CMK (cell line): ENCODE measurements at places on chromosomes 5 and 9.

- DNase-seq, result no peak
Measured at GRCh38 chr5:42767491-42768105, 11.0 kb downstream of the CCDC152 start.

- DNase-seq, result no peak
Measured at GRCh38 chr9:81915801-81916505, 12.3 kb upstream of the SPATA31D4 start.

DNA sequence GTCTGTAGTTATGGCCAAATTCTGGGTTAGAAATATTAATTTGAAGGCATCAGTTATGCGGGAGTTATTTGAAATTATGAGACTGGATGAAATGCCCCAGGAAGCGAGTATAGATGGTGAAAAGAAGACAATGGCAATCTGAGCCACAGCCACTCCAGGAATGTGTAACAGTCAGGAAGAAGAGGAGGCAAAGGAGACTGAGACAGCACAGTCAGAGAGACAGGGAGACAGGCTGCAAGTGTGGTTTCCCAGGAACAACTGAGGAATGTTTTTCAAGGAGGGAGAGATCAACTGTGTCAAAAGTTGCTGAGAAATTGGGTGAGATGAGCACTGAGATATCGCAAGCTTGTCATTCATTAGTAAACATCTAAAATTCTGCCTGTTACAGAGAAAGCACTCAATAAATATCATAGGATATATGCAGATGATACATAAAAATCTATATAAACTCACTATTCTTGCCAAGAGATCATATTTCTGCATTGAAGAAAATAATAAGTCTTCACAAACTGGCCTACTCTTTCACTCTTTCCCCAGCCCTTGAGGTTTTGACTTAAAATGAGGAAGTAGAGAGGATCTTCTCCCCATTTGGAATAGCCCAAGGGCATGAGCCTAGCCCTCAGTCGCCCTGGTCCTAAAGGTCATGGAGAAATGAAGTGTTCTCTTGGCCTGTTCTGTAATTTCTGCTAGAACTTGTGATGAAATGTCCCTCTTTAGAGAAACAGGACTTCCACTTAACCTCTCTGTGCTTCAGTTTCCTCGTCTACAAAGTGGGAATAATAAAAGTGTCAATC is 48.5 kb upstream of the RLN1 start:
- DNase-seq, result no peak

DNA sequence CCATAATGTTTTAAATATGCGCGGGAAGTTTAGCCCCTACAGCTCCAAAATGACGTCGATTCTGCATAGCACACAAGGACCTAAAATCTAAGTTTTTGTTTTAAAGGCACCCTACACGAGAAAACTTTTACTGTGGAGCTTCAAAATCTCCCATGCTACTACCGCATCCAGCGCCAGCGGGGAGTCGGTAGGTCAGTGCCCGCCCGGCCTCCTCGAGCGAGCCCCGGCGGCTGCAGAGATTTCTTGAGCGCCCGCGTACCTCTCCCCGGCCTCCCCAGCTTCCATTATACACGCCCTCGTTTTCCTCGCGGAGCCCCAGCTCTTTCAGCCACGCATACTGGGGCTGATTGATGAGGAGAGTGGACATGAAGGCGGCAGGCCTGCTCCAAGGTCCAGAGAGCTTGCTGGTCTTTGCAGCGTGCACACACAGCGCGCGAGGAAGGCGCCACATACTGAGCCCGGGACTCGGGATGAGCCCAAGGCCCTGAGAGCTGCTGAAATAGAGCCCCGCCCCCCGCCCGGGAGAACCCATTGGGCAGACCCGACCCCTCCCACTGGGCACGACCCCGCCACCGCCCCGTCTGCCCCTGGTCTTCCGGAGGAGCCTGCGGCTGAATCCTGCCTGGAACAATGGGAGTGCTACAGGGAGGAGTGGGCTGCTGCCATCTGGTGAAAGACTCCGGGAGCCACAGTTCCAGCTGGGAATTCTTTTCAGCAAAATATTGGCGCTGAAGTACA is at the start of gene ALDH7A1:
ALDH7A1 (minus strand) TSS at position 472 of the 738 bp plus-strand sequence; CDS start at position 451, 21 bp downstream.
- peak; percentile 43 for DNase-seq

DNA sequence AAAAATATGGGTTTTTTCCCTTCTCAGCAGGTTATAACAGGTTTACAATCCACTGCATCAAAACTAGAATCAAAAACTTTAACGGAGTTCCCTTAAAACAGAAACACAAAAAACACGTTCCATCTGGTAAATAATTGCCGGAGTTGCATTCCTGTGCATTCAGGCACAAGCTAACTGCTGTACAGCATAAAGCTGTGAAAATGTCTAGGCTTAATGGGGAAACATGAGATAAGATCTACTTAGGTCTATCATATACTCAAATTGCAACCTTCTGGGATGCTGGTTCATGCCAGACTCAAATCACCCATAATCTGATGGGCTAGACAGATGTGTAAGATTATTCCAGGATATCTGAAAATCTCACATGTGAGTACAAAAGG is 265.3 kb downstream of the DOCK8 start:
- no peak for DNase-seq

- no peak for DNase-seq
Measured at GRCh38 chr9:33024126-33024965, 727 bp upstream of the DNAJA1 start.

DNA sequence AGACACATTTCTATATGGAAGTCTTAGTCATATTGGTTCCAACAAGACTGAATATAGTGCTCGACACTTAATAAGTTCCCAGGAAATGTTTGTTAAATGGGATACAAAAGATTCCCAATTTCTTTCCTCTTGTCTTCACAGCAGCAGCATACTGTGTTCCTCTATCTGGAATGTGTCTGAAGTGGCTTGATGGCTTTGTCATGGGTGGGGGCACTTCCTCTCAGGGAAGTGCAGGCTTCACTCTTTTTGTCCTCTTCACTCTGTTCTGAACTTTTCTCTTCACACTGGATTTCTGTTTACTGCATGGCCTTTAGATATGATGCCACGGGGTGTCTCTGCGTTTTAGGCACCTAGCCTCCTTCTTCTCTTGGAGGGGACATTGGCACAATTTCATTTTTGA is 127.7 kb upstream of the C9orf72 start:
- DNase-seq, result no peak

- no peak for DNase-seq
Measured at GRCh38 chr9:79674052-79674777, 102.5 kb downstream of the TLE4 start.

GRCh38 chr5:78760770-78761169 is 112.2 kb upstream of the LHFPL2 start:
- no peak for DNase-seq

GRCh38 chr5:113201715-113202114 is 225.1 kb downstream of the DCP2 start:
- DNase-seq, result no peak

DNA sequence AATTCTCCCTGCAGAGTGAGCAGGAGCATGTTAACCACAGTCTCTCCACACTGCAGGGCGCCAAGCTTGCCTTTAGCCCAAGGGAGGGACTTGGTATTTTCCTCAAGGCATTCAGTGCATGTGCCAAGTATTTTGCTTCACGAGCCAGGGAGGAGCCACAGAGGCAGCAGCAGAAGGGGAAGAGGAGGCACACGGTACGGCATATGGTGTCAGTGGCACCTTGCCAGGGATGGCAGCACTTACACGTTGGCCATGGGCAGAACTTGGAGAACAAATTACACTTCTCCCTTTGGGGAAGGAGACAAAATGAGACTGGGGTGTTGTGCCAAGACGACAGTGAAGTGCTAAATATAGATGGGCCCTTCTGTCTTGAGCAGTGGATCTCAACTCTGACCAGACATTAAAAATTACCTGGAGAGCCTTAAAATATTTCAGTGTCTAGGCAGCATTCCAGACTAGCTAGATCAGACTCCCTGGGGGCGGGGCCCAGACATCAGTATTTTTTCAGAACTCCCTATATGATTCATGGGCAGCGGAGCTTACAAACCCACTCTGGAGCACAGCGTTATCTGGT is 155.8 kb downstream of the DRD1 start:
- DNase-seq, result no peak

- DNase-seq, result no peak
Measured at GRCh38 chr9:33498387-33498786, 24.7 kb upstream of the NOL6 start.

GRCh38 chr9:13993632-13994185 is 320.2 kb downstream of the NFIB start:
- DNase-seq, result no peak

GRCh38 chr9:107180206-107180605 is 102.9 kb upstream of the RAD23B start:
- no peak for DNase-seq

DNA sequence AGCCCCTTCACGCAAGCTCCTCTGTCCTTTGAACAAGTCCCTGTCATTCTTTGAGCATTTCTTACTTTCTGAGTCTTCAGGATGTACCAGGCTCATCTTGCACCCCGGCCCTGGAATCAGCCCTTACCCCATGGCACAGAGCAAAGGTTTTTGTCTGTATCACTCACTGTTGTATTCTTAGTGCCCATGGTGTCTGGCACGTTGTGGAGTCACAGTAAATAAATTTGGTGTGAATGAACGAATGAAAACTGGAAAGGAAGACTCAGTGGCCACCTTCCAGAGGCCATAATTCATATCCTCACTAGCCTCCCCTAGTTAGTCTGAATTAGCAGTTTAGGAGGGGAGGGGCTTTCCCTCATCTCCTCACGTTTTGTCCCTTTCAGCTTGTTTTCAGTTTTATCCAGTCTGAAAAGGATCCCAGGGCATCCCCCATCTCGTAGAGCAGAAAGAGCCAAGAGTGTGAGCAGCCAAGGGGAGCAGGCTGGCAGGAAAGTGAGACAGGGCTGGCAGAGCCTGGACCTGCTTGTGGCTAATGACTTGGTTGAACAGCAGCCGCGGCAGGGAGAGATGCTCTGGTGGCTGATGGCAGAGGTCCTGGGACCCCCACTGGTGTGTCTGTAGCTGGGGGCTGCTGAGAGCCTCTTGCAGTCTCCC is 42.7 kb downstream of the ZNF618 start:
- no peak for DNase-seq

DNA sequence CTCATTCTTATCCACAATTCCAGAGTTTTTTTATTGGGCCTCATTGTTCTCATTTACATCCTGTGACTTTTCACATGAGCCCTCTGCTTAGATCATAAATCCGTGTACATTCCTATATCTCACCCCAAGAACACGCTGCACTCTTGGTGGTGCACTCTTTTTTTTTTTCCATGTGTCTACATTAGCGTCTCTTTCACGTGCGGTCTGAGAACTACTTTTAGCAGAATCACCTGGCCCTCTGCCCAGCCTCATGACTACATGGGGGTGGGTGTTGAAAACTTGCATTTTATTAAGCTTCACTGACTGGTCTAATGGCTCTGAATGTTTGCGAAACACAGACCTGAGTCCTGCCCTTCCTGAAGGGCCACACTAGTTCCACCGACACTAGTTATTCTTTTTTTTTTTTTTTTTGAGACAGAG is 18.6 kb downstream of the C9orf57 start:
- no peak for DNase-seq

DNA sequence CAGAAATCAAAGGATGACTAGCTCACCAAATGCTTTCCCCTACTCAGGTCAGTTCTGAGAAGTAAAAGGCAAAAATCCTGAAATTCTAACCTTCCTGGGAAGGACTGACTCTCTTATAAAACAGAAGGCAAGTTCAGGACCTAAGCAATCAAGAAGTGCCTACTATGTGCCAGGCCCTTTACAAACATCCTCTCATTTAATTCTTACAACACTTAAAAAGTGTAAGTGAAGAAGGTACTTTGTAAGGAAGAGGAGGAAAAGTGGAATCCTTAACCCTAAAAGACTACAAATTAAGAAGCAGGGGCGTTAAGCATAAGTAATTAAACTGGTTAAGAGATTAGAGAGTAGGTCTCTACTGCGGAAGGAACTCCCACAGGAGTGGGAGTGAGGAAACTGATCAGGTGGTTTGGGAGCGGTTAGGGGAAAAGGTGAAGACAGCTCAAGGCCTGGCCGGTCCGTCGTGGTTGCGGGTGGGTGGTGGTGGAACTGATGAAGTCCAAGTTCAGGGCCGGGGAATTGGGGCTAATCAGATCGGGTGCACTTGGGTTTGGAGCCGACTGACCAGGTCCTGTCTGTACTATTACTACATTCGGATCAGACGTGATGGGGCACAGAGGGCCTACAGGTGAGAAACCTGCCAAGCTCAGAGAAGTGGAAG is 839 bp downstream of the MED27 start:
- DNase-seq, result no peak

DNA sequence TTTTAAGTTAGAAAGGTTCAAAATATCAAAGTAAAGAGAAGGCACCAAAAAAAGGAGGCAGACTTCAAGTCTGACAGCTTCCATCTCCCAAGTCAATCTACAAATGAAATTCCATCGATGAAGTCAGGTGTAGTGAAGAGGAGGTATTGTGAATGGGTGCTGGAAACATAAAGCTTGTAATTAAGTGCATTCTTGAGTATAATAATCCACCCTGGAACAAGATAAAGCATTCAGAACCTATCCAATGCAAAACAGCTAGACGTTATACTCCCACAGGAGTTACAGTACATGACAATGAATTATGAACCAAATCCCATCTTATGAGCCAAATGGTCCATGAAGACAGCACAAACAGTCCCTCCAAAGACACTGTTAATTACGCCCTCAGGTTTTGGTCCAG is 22.3 kb downstream of the BNC2 start:
- no peak for DNase-seq

DNA sequence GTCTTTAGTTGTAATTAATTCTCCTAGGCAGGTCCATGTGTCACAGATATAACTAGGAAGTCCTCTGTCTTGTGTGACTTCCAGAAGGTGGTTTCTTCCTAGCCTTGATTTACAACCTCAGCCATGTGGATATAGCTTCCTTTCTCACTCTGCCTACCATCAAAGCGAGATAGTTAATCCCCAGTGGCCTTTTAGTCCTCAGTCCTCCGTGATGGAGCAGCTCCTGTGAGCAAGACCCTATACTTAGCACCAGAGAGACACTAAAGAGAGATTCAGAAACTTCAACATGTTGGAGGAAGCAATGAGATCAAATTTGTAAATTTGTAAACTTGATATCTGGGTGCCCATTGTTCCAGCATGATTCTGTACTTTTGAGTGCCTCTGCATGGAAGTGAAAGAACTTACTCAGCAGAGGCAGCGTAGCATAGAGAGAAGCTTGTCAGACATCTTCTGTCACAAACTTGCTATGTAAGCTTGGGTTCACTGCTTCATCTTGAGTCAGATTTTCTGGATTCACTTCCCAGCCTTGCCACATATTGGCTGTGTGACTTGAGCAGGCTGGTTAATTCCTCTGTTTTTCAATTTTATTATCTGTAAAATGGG is 170.2 kb upstream of the NR3C1 start:
- DNase-seq, result no peak

DNA sequence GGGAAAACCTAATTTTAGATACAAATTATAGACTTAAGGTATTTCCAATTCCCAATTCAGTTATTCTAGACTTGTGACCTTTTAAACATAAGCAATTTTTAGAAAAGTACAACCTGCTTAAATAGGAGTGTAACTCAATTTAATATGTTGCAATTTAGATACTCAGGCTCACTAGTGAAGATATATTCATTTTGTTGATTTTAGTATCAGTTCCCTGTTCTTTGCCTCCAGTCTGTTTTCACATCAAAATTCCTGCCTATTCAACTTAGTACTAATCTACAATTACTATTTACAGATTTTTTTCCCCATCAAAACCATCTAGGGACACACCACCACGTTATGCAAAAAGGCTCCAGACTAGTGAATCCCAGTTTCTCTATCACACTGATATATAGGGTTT is 30.4 kb downstream of the PWWP2A start:
- no peak for DNase-seq
